ENCODE measurements at places on chromosomes 7 and 10. TPM values are rescaled to one million over a fixed set of nuclear protein-coding genes. Genes with fewer than 3 reads are reported as not detected.

The WIPF3 gene
- not detected for total RNA-seq

The PCGF5 gene
- 51.7 TPM for total RNA-seq

The HOXA9 gene
- not detected for total RNA-seq

The FAS gene
- total RNA-seq = 38.6 TPM

The ZNF33B gene
- 7.6 TPM for total RNA-seq

The POLR2J2 gene
- total RNA-seq = 21.5 TPM

Measured in activated T-helper 1 cell treated with anti-CD3 and anti-CD28 coated beads, Interleukin-12 subunit alpha, Interleukin-12 subunit beta, Interleukin-2, Interleukin-4 antibody, amounts not matched to agents 30 ng/mL and 10 ng/mL and 1 ng/mL, durations not matched to agents 14 hours and 24 hours and 36 hours (primary cell).